ENCODE measurements at places on chromosomes 6 and 20.
A peak's percentile ranks its signal among the peaks of the same experiment; 100 is the strongest.

- no peak overlapping the region for H3K4me3 ChIP-seq
- H3K27ac ChIP-seq = no peak overlapping the region
- H3K36me3 ChIP-seq = no peaks in the 10 kb centered on the region
- no peak for DNase-seq
- no peaks in the 10 kb centered on the region for H3K27me3 ChIP-seq
- peaks cover 7% of the 10 kb centered on the region for H3K4me1 ChIP-seq
Measured at GRCh38 chr20:35883778-35884540, 70.3 kb downstream of the SCAND1 start.

GRCh38 chr6:27890445-27891319 lies 21.5 kb downstream of the OR2B2 start:
- H3K27me3 ChIP-seq = no peaks in the 10 kb centered on the region
- peak; percentile 94 for DNase-seq
- H3K4me3 ChIP-seq = peak overlapping the region; percentile 79
- peaks cover 11% of the 10 kb centered on the region for H3K4me1 ChIP-seq

- no peak overlapping the region for H3K4me3 ChIP-seq
- no peaks in the 10 kb centered on the region for H3K4me1 ChIP-seq
- H3K36me3 ChIP-seq = no peaks in the 10 kb centered on the region
- H3K27ac ChIP-seq = no peak overlapping the region
Measured at GRCh38 chr6:74491844-74492374, 713.9 kb downstream of the COL12A1 start.

DNA sequence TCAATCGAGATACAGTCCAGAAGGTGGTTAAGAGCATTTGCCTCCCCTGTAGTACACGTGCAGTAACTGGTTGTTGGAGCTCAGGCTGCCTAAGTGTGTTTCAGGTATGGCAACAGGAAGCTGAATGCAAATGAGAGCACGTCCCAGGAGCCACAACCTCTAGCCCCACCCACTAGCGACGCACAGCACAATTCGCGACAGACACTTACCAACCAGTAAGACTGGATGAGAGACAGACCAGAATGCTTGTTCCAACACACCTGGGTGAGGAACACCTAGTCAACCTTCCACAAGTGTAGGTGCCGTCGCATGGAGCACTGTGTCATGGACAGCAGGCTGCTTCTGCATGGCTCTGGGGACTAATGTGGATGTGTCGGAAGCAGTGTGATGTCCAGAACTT lies 7.2 kb upstream of the SERPINB1 start:
- peak overlapping the region; percentile 45 for H3K27ac ChIP-seq
- H3K27me3 ChIP-seq = no peaks in the 10 kb centered on the region

DNA sequence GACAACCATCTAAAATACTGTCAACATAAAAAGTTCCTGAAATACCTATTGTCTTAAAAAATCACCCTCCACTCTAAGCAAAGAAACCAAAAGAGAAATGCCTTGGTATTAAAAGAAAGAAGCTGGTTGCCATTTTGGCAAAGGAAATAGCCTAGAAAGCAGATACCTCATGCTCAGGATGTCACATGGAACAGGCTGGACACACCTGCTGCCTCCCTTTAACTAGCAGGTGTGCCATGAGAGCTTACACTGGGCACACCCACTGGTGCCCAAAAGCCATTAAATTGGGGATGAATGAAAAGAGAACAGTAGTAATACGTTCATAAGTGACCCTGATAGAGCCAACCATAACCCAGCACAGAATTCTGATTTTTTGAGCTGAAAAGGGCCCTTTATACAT lies 1.5 kb downstream of the SLC23A2 start:
- no peaks in the 10 kb centered on the region for H3K27me3 ChIP-seq
- no peaks in the 10 kb centered on the region for H3K4me1 ChIP-seq
- no peak for DNase-seq

Data from K562 (cell line).